ENCODE measurements at places on chromosomes 2 and 18.

DNA sequence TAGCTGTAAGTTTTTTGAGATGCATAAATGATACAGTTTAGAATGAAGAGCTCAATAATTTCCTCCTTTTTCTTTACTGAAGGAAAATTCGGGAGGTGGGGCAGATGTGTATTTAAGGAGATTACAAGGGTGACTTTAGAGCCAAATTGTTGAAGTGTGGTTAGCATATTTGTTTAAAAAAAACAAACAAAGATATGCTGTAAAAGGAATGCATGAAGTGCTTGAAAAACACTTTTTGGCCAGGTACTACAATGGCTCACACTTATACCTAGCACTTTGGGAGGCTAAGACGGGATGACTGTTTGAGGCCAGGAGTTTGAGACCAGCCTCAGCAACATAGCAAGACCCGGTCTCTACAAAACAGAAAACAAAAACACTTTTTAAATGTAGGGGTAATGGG, 38.4 kb downstream of the CD302 start:
- no peak for DNase-seq

- DNase-seq, result peak; percentile 88
These were observed 292.5 kb downstream of the TNS1 start for GRCh38 chr2:217710211-217710765.

DNA sequence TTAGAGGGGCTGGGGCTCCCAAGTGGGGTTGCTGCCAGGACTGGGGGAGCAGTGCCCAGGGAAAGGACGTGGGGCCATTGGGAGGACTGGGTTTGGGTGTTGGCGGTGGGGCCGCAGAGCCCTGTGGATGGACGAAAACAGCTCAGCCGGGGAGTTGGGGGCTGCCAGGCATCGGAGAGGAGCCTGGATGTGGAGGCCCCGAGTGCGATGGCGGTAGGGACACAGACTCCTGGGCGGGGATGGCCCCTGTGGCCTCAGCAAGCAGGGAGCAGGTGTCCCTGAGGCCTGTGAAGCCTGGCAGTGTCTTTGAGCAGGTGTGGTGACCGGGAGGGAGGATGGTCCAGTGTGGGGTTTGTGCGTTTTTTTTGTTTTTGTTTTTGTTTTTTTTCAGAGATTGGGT, 13.3 kb downstream of the CTDP1 start:
- no peak for DNase-seq

- DNase-seq, result no peak
These were observed 28.9 kb upstream of the IER3IP1 start for GRCh38 chr18:47204908-47205522.

DNA sequence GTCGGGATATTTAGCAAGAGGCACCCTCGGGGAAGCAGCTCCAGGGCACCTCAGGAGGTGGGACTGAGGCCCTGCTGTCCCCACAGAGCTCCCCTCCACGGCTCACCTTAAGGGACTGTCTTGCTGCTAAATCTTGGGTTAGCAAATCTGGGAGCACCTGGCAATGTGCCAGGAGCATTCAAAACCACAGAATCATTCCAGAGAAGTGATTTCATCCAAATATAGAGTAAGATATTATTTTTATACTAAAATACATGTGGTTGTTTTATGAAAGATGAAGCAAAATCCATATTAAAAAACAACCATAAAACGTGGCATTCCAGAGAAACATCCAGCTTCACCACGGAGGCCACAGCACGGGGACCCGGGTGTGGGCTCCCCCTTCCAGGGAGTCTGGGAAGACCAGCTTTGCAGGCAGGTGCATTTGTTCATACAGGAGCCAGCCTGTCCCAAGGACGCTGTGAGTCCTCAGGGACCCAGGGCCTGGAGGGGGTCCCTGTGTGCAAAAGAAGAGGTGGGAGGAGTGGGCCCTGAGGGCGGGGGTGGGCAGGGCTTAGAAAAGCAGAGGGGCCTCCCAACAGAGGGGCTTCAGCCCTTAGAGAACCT, 16.3 kb downstream of the HS1BP3 start:
- DNase-seq, result no peak

DNA sequence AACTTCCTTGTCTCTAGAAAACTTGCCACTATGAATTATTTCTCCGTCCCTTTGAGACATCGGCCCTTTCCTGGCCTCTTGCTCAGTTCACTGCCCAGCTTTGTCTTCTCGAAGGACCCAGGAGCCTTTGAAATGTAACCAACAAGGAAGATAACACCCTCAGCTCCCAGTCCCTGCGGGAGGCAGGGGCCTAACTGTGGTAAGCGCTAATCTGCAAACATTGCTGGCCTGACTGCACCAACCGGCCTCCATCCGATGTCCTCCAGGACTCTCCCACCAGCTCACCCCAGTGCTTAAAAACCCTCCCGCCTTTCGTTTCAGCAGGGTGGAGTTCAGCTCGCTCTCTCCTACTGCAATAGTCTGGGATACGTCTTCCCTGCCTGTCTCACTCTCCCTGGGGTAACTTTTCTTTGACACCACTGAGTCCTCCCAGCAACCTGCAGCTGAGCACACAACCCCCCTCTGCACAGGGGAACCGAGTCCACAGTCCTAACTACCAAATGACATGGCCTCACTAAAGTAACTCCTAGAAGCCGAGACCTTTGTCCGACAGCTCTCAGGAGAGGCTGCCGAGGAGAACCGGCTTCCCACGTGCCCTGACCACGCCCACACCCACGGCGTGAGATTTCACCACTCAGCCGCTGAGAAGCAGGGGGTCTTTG, 76.1 kb downstream of the MBP start:
- DNase-seq, result no peak

DNA sequence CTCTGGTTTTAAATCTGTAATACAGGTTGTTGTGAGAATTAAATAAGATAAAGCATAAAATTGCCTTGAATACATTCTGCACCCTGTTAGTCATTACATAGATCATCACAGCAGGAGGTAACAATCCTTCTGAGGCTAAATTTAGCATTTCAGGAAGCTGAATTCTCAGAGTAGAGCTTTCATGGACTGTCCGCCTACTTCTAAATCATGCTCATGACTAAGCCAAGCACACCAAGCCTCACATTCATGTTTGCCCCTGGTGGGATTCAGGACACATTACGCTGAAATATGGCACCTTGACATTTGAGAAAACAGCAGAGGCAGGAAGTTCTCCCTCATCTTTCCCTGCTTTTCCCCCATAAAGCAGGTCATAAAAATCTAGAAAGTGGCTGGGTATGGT, 16.6 kb upstream of the PIK3C3 start:
- DNase-seq, result peak; percentile 92

- DNase-seq, result no peak
These were observed 102.4 kb downstream of the CABLES1 start for GRCh38 chr18:23237524-23238151.

GRCh38 chr2:156083763-156084493, 248.6 kb downstream of the NR4A2 start:
- no peak for DNase-seq

- DNase-seq, result no peak
These were observed 81.3 kb downstream of the VSNL1 start for GRCh38 chr2:17621781-17622180.

DNA sequence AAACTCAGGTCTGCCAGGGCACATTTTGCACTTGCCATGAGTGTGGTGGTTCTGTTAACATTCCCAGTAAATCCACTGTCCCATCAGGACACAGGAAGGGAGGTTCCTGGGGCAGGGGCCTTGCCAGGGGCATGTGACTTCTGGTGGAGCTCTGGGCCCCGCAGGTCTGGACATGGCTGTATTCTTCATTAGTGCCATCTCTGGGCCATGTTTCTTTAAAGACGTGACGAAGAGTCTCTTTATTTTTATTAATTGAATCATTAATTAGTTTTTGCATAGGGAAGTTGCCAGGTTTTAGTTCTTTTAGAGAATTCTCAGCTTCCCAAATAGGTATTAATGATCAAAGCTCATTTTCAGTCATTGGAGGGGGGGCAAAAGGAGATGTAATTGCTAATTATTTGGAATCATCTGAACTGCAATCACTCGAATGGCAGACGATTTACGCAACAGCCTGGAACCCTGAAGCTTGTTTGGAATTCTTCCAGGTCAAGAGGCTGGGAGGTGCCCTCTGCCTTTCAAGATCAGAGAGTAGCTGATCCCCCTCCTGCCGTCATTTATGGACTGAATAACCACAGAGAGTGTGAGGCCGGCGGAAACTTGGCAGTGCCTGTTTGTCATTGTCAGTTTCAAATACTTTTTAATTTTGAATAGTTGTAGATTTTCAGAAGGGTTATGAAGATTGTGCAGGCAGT, 106.2 kb downstream of the RTP5 start:
- no peak for DNase-seq

GRCh38 chr2:227324642-227324994, 433 bp upstream of the MFF start:
- DNase-seq, result no peak

DNA sequence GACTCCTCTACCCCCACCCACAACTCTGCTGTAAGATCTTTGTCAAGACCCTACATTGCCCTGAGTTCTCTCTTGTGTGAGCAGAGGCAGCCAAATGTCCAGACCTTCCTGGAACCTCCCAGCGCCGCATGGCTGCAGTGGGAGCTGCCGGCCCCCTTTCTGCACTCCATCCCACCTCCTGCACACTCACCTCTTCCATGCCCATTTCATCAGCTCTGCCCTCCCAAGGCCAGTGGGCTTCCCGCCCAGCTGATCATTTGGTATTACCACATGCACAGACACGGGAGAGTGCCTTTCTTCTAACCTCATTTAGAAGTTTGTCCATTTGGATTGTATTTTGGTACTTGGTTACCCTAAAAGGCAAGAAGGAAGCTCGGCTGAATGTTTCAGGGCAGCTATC, 2.0 kb downstream of the IL1R2 start:
- DNase-seq, result no peak

GRCh38 chr2:14194233-14194632, 438.3 kb upstream of the LRATD1 start:
- no peak for DNase-seq

DNA sequence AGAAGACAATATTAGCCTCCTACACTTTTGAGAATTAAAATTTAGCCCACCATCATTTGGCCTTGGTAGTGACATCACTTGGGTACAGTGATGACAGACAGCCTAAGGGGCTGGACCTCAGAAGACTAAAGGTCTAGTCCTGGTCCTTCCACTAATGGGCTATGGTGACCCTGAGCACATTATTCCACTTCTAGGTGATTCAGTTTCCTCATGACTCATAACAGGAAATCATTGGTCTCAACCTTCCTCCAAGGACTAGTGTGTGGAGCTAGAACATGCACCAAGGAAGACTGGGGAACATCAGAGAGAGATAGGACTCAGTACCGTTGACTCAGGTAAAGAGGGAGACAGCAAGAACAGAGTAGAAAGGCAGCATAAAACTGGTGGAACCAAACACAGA, 64.0 kb downstream of the TFCP2L1 start:
- no peak for DNase-seq

GRCh38 chr2:55103046-55103445, 52.8 kb upstream of the RTN4 start:
- DNase-seq, result no peak

GRCh38 chr2:149063177-149063576, 24.7 kb downstream of the LYPD6B start:
- no peak for DNase-seq

DNA sequence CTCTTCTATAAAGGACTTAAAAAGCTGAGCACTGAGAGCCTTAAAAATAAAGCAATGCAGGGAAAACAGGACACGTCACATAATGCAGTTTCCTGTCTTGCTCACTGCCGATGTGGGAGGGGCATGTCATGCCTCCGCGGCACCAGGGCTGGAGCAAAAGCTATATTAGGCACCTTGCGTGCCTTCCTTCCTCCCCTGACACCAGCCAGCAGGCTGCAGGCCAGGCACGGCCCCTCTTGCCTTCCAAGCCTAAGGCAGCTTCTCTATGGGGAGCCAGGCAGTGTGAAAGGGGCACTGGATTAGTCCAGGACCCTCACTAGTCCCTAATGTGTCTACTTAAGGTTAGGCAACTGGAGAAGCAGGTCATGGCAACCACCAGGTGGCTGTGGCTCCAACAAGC, 26.3 kb downstream of the MRPL35 start:
- no peak for DNase-seq

GRCh38 chr2:44944952-44945612, 3.6 kb downstream of the SIX3 start:
- no peak for DNase-seq

- DNase-seq, result no peak
These were observed 82.6 kb upstream of the TXNDC2 start for GRCh38 chr18:9803063-9803697.

DNA sequence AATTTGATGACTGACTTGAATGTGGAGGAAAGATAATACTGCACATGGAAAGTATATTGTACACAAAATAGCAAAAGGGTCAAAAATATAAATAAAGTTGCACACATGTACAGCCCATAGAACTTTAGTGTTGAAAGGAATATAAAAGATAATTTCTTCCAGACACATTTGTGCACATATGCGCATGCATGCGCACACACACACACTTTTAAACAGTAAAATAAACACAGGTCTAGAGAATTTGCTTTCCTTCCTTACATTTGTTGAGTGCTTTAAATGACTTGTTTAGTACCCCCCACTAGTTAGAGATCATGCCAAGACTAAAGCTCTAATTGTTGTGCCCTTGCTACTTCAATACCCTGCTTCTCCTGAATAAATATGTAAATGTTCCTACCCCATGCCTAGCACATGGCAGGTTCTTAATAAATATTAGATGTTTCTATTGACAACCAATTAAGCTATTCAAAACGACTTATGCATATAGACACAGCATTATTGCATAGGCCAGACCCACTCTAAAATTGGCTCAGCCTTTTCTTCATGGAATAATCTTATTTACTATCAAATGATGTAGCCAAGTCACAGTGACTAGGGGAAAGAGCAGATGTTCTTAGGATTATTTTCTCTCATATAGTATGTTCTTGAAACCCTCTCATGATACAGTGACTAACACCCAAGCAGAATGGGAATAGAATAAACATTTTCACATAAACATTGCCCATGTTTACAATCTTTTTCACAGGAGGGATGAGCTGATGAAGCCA, 165.5 kb upstream of the ACVR2A start:
- no peak for DNase-seq

GRCh38 chr18:2869207-2869606, 22.4 kb downstream of the EMILIN2 start:
- no peak for DNase-seq

- DNase-seq, result no peak
These were observed 33.4 kb downstream of the NCK2 start for GRCh38 chr2:105778080-105778607.

GRCh38 chr2:60424233-60424632, 129.2 kb downstream of the BCL11A start:
- DNase-seq, result no peak

Data from AG04449 (cell line).